Activated T-helper 17 cell treated with anti-CD3 and anti-CD28 coated beads, Interleukin-2, amount 50 U/mL, for 72 hours (primary cell): ENCODE measurements at places on chromosomes 4 and X.

- ATAC-seq: no peak
These were observed 137.9 kb downstream of the FAM13A start for GRCh38 chr4:88919056-88919455.

- peak; percentile 91 for ATAC-seq
These were observed 12.6 kb downstream of the SRD5A3 start for GRCh38 chr4:55358668-55359067.

DNA sequence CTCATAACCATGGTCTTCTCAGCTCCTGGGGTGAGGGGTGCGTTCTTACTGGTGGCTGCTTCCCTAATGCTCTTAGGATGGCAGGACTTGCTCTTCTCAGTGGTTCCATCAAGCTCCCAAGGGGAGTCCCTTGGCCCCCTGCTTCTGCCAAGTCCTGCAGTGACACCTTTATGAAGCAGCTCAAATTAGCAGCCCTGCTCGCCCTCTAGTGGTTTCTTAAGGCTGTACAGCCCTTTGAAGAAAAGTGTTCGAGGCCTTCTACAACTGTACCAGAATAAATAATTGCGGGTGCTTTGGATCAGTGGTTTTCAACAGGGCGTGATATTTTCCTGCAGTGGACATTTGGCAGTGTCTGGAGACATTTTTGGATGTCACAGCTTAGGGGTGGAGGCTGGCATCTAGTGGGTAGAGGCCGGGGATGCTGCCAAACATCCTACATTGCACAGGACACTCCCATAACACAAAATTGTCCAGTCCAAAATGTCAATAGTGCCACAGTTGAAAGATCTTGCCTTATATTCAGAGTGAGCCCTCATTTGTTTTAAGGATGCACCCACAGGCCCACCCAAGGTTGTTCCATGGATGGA, 204.7 kb upstream of the S100G start:
- ATAC-seq: peak; percentile 50

GRCh38 chr4:113502476-113502875, 259.1 kb downstream of the CAMK2D start:
- ATAC-seq: no peak

- ATAC-seq: no peak
These were observed 3.6 kb upstream of the THOC2 start for GRCh38 chrX:123736333-123736921.

DNA sequence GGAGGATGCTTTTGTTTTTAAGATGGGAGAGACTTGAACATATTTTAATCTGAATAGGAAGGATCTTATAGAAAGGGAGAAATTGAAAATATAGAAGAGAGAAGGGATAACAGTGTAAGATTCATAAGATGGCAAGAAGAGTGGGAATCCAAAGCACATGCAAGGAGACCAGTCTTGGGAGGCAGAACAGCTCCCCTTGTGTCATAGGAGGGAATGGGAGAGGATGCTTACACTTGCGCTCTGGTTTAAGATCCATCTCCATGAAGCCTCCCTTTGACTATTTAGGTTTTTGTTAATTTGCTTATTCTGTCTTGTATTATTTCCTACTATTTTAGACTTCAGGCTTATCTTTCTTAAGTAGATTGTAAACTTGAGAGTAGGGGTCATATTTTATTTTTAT, 42.7 kb downstream of the KIF4A start:
- no peak for ATAC-seq

GRCh38 chrX:117788339-117788738, 328.3 kb downstream of the KLHL13 start:
- no peak for ATAC-seq

- no peak for ATAC-seq
These were observed 41.0 kb downstream of the MAP7D3 start for GRCh38 chrX:136210243-136210642.

DNA sequence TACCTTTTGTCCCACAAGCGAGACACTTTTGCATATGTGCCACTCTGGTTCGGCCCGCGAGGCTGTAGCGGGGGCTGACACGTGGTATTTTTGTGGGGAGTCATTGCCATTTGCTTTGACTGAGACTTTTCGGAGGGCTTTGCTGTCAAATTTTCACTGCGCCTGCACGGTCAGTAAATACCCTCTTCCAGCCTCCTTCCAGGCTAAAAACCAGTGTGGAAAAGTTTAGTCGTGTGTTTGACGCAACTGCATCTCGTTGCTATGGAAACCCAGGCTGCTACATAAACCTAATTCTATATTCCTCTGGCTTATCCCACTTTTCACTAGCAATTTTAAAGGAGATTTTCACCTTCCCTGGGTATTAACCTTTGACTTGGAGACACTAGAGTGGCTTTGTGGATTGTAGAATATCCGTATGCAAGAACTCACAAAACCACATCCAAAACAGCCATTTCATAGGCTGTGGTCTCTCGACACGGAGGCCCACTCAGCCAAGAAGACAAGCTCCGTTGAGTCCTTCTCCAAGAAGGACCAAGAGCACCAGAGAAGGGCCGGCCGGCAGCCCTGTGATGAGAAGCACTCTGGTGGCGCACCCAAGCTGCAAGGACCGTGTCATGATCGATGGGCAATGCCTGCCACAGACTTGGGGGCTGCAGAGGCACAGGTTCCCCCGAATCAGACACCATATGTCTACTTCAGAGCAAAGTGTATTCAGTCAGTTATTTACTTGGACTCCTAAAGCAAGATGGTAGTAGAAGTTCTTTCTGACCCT, 38.4 kb upstream of the ENPP6 start:
- no peak for ATAC-seq

DNA sequence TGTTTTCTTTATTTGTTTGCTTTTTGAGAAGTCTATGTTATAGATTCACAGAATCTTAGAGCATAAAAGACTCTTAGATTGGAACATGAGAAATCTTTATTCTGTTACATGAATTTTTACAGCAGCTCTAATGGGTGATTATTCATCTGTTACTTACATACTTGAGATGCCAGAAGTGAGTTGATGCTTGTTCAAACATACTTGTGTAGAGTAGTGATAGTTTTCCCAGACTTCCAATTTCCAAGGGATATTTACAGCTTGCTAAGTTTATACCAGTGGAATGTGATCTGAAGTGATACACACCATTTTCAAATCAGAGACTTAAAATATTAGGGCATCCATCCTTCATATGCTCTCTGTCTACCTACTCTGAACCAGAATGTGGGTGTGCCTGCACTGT, 252.9 kb upstream of the SMIM31 start:
- ATAC-seq: no peak

GRCh38 chrX:40392599-40392998, 188.2 kb upstream of the ATP6AP2 start:
- no peak for ATAC-seq

DNA sequence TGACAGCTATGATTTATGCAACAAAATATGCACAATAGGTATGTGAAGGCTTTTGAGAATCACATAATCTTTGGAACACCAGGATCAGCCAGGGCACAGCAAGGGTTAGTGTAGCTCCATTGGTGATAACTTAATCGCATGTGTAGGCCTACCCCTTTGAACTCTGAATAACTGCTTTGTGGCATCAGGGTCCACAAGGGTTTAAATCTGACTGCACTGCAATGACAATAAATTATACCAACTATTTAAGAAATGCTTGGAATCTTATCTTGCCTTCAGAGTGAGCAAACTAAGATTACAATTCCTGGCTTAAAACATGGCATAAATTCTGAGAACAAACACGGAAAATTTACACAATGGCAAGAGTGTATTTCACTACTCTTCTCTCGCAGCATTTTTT, 245.8 kb downstream of the FBXO8 start:
- ATAC-seq: no peak

GRCh38 chr4:54400188-54400587, 171.1 kb downstream of the PDGFRA start:
- no peak for ATAC-seq

GRCh38 chr4:178976861-178977260, 1534.6 kb upstream of the AGA start:
- no peak for ATAC-seq

DNA sequence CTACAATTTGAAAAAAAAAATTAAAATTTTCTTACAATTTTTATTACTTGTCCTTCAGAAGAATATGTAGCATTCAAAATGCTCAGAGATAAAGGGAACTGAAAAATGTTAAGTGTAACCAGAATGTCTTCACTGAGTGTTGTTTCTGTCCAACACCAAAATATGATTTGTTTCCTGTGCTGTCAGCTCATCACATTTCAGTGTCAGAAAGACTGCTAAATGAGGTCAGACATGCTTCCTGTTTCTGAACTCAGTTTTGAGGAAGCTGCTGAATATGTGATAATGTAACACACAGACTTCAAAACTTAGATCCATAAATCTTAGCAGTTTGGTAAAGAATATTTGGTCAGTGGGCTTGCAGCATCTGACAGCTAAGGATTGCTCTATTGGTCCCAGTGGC, 1849.7 kb downstream of the PCDH7 start:
- no peak for ATAC-seq

DNA sequence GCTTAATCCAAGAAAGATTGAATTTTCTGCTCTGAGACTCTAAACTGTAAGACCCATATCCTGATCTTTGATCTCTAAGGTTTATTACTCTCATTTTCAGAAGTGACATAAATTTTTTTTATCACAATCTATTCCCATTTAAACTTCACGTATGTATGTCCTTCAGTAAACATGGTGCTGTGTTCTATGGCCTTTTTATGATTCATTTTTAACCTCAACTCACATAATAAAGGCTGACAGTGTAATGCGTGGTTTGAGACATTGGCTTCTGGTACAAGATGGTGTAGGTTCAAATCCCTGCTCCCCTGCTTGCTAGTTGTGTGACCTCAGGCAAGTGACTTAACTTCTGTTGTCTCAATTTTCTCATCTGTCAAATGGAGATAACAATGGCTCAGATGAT, 306.0 kb upstream of the AADAT start:
- ATAC-seq: no peak

DNA sequence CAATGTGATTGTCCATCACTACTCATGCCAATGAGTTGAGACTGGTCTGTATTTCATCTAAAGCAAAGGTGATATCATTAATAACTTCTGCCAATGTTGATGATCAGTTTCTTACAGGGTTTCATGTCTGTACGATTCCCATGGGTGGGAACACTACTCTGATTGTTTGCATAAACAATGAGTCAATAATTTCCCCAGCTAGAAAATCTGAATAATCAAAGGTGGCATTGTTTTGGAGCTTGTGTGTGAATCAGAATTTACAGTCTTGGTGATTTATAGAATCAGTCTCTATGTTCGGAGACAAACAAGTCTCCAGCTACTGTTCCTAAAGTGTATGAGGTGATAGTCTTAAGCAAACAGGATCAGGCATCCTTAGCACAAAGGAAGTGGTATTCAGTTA, 35.5 kb upstream of the PARM1 start:
- ATAC-seq: no peak

GRCh38 chrX:38225093-38225492, 4.4 kb upstream of the SRPX start:
- ATAC-seq: no peak
